ENCODE measurements at places on chromosomes 3 and 15. TPM values are rescaled to one million over a fixed set of nuclear protein-coding genes. Genes with fewer than 3 reads are reported as not detected.

The FBXO40 gene
- not detected for total RNA-seq

- DNase-seq, result peak; percentile 98
These were observed 26.5 kb downstream of the KLF13 start for GRCh38 chr15:31352911-31353811.

The PPP2R3A gene
- 23.9 TPM for total RNA-seq

The EOMES gene
- not detected for total RNA-seq

The GREM1 gene
- total RNA-seq, result 457 TPM

The IMPG2 gene
- total RNA-seq, result 0.36 TPM

DNA sequence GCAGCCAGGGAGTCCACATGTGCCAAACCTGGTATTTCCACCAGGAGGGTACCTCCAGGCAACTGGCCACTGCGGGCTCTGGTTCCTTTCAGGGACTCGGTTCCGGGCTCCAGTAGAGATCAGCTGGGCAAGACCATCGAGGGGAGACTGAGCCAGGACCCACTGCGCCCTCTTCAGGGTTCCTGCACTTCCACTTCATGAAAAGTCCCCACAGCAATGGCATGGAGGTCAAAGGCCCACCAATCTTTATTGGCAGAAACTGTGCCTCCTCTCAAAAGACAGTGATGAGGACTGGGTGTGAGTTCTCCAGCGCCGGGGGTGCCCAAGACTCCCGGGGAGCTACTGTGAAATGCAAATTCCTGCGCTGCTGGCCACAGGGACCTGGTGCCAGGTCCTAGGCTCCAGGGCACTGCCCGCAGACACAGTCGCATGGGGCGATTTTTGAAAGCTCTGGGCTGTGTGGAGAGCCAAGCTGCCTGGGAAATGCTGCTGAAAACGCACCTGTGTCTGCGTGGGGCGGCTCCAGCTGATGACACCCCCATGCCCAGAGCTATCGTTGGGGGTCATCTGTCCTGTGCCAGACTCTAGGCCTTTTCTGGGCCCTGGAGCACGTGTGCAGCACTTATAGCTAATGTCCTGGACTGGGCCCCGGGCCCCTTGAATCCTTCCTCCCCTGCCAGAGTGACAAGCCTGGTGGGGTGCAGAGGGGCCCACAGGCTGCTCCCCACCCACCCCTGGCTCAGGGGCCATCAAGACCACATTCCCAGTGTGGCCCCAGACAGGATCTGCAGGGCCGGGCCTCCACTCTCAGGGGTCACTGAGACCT is 144.0 kb downstream of the NSMCE3 start:
- DNase-seq, result no peak

The NLGN1 gene
- total RNA-seq, result 7.7 TPM

DNA sequence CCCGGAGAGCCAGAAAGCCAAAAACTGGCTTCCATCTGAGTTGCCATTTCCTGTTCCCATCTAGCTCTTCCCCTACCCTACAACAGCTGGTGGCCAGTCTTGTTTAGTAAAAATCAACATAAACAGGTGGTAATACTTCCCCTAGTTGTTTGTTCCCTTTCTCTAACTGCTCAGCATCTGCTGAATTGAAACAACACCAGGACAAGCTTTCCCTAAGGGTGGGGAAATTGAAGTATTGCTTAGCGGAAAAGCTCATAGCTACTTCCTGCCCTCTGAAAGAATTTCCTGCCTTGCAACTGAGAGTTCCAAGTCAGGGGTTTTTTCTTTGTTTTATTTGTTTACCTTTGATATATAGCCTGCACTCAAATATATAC is 66.8 kb downstream of the HMG20A start:
- no peak for DNase-seq

The LNP1 gene
- 2.9 TPM for total RNA-seq

- DNase-seq, result no peak
These were observed 123.3 kb upstream of the TP63 start for GRCh38 chr3:189507856-189508255.

DNA sequence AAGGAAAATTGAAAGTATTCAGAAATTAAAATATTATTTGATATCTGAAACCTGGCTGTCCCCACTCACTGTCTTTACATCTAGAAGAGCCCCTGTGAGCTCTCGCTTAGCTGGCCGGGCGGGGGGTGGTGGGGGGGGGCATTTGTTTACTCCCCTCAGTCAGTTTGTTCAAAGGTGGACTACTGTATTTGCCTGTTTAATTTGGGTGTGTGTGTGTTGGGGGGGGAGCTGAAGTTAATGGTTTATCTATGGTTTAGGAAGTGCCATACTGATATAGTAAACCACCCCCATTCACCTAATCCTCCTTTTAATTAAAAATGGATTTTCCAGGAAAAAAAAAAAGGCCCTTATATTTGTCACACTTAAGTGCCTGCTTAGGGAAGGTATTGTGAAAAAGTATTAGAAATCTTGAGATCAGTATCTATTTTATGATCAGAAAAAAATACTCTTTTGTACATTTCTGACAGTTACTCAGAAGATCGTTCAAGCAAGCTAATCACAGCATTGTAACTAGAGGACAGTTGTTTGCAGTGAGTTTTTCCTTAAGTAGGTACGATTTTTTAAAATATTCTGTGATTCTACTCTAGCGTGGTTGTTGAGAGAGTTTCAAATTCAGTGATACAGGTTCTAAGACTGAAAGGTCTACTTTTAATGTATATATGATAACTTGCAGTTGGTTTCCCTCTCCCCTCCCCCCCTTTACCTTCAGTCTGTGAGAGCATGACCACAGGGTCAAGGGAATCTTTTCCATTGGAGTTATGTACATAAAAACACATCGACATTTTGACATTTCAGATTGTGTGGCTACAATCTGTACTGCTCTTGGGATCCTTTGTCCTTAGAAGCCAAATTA is 8.5 kb downstream of the NR2F2 start:
- peak; percentile 86 for DNase-seq

GRCh38 chr3:115626006-115626409 is 2.7 kb downstream of the GAP43 start:
- no peak for DNase-seq

- DNase-seq, result no peak
These were observed 3.5 kb downstream of the ABHD2 start for GRCh38 chr15:89091627-89092220.

The LXN gene
- 114 TPM for total RNA-seq

The CTXND1 gene
- total RNA-seq, result not detected

DNA sequence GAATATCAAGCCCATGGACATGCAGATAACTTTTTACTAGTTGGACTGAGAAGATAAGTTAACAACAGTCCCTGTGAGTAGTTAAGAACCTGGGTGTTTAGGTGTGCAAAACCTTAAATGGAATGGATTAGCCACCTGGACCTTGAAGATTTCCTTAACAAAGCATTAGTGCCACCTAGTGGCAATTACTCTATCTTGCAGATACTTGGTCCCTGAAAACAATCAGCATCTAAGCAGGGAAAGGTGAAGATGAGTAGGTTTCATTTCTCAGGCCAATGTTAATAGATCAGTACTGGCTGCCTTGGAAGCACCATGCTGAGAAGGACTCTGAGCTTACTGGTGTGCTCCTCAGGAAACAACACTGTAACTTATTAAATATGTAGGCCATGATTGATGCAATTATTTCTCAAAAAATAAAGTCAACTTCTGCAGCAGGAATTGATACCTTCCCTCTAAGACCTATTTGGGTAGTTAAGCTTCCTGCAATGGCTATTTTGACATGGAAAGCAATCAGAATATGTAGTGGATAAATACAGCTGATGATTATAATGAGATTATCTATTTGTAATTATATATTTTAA is 329.4 kb downstream of the TBC1D5 start:
- DNase-seq, result peak; percentile 37

DNA sequence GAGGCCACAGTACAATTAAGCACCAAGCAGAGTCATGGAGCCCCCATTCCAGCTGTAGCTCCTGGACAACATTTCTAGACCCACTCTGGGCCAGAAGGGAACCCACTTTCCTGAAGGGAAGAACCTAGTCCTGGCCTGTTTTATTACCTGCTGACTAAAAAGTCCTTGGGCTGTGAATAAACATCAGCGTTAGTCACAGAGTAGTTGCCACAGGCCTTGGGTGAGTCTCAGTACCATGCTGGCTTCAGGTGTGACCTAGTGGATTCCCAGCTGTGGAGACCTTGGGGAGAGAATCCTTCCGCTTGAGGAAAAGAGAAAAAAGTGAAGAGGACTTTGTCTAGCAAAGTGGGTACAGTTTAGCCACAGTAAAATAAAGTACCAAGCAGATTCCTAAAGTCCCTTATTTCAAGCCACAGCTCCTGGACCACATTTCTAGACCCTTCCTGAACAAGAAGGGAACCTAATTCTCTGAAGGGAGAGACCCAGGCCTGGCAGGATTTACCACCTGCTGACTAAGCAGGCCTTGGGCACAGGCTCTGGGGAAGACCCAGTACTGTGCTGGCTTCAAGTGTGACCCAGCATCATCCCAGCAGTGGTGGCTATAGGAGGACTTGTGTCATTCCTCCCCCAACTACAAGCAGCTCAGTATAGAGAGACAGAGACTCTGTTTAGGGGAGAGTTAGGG is 118.3 kb upstream of the KCNH8 start:
- DNase-seq, result no peak

- DNase-seq, result peak; percentile 83
These were observed 51.4 kb upstream of the RNF7 start for GRCh38 chr3:141686466-141687291.

- DNase-seq, result no peak
These were observed 149.3 kb upstream of the MEF2A start for GRCh38 chr15:99416191-99417188.

GRCh38 chr3:4001976-4002375 is 202.7 kb downstream of the LRRN1 start:
- no peak for DNase-seq

DNA sequence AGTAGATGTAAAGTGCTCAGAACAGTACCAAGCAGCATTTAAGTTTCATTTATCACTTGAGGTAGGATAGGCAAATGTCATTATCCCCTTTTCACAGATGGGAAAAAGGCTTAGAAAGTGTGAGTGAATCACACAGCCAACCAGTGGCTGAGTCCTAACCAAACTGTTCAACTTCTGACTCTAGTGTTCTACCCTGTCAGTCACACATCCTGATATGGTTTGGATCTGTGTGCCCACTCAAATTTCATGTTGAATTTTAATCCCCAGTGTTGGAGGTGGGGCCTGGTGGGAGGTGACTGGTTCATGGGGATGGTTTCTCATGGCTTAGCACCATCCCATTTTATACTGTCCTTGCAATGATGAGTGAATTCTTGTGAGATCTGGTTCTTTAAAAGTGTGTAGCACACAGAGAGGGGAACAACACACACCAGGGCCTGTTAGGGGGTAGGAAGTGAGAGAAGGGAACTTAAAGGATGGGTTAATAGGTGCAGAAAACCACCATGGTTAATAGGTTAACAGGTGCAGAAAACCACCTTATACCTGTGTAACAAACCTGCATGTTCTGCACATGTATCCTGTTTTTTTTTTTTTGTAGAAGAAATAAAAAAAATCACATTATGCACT is 304.7 kb downstream of the SUCLG2 start:
- no peak for DNase-seq

DNA sequence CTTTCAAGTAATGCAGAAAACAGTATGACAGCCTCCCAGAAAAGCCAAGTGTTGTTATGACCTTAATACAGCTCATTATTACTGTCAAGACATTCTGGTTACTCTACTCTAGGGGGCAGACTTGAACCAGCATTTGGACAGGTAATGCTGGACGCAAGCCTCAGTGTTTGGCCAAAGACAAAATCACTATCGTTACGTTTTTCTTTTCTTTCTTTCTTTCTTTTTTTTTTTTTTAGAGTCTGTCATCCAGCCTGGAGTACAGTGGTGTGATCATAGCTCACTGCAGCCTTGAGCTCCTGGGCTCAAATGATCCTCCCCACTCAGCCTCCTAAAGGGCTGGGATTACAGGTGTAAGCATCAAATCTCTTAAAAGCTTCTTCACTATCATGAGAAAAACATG is 29.4 kb upstream of the TMEM45A start:
- DNase-seq, result peak; percentile 80

The GNAT1 gene
- total RNA-seq, result not detected

The MORC1 gene
- not detected for total RNA-seq

- DNase-seq, result no peak
These were observed 121.9 kb downstream of the RPLP1 start for GRCh38 chr15:69574506-69574905.

The PIERCE2 gene
- 5.3 TPM for total RNA-seq

The SH2D7 gene
- total RNA-seq, result not detected

The CLDN16 gene
- under 0.01 TPM for total RNA-seq

GRCh38 chr3:86029590-86029989 is 961.4 kb downstream of the VGLL3 start:
- no peak for DNase-seq

GRCh38 chr3:1263121-1263520 is 170.3 kb downstream of the CNTN6 start:
- no peak for DNase-seq

GRCh38 chr15:39747326-39747725 is 35.3 kb downstream of the FSIP1 start:
- DNase-seq, result peak; percentile 78
